ENCODE measurements at places on chromosomes 12 and 14.

GRCh38 chr12:56216461-56216860, 5.3 kb downstream of the RNF41 start:
- no peak for DNase-seq

DNA sequence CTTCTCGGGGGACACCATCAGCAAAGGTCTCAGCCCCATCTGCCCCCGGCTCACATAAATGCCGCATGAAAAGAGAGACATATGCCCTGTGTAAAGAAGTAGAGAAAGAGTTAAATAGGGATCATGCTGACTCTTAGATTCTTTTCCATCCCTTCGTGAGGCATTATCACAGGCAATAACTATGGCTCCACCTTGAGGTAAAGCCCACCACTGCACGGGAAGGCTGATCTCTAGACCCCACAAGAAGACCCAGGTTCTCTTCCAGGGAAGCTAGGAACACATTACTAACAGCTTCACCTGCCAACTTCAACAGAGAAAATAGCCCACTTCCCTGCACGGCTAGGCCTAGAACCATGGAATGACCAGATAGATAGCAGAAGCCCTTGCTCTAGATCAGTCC, 14.1 kb upstream of the NOP2 start:
- no peak for DNase-seq

DNA sequence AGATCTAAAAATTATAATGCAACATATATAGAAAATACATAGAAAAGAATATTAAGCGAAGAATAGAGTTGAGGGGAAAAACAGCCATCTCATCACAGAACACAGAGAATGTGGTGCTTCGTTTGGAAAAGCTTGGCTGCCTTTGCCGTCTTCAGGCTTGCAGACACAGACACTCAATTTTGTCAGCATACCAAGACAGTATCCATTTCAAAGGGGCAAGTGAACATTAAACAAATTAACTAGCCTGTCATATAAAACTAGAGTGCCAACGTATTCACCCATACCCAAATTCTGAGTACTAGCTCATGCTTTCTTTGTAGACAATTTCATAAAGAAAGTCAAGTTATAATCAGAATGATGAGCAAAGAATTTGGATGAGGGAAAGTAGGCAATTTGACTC, 40.5 kb downstream of the DMAC2L start:
- no peak for DNase-seq

DNA sequence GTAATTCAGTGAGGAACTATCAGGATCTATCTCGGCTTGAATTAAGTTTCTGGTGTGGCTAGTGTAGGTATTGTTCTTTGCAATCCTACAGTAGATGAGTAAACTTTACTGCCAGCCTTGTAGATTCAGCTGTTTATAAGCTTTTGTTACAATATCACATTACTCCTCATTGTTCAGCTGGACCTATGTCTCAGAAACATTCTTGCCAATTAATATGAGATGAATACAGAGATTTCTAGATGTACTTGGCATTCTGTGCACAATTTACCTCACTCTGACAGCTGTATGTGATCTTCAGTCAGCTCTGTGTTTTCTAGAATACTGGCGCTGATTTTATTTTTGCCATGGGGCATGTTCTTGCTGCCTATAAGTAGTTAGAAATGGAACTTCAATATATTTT, 55.7 kb downstream of the METTL25 start:
- no peak for DNase-seq

DNA sequence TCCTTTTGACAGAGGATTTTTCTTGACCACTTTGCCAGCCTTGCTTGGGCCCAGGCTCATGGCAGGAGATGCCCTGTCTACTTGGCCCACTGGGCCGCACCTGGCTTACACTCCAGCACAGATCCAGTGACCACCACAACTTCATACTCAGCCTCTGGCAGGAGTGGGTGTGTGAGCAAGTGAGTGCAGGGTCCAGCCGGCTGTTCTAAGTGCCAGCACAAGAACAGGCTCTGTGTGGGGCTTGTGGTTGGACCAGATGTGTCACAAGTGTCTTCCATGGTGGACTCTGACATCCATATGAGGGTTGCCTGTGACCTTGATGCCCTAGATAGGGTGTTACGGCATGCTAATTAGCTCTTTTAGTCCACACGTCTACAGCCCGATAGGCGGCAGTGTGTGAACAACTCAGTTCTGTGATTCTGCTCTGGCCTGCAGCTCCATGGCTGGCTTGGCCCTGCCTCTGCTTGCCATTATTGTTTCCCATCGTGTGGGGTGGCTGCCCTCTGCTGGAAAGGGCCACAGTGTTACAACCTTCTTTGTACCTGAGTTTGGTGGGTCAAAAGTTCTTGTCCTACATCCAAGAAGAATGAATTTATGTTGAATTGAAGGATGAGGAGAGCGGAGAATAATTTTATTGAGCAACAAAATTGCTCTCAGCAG, 1089.1 kb downstream of the SLC6A15 start:
- peak; percentile 9 for DNase-seq

GRCh38 chr12:6540181-6540877, 6.0 kb downstream of the GAPDH start:
- peak; percentile 74 for DNase-seq

DNA sequence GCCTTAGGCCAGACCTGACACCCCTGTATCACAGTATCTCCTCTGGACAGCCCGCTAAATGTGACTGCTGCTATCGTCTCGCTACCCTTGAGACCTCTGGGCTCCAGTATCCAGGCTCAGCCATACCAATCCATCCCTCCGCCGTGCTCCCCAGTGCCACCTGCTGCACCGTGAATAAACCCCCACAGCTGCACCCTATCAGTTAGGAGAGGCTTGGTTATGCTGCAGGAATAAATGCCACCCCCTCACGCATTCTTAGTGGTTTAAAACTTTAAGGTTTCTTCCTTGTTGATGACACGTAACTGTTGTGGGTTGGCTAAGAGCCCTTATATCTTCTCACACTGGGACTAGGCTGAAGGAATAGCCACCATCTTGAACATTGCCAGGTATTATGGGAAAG, 12.1 kb downstream of the CCDC63 start:
- DNase-seq: no peak

- no peak for DNase-seq
These were observed 35.1 kb downstream of the ARF6 start for GRCh38 chr14:49928015-49928414.

DNA sequence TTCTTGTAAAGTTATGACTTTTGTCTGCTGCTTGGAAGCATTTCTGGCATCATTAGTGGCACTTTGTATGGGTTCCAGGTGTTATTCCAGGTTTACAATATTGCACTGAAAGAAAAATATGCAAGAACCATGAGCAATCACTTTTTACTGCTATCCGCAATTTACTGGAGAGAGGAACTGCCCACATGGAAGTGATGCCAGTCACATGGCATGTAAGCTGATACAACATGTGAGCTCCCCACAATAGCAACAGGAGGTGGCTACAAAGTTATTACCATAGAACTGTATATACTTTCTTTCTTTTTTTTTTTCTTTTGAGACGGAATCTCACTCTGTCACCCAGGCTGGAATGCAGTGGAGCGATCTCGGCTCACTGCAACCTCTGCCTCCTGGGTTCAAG, 1012.1 kb downstream of the BCL11B start:
- DNase-seq: no peak

- no peak for DNase-seq
These were observed 74.3 kb downstream of the MAP3K9 start for GRCh38 chr14:70735043-70735442.

DNA sequence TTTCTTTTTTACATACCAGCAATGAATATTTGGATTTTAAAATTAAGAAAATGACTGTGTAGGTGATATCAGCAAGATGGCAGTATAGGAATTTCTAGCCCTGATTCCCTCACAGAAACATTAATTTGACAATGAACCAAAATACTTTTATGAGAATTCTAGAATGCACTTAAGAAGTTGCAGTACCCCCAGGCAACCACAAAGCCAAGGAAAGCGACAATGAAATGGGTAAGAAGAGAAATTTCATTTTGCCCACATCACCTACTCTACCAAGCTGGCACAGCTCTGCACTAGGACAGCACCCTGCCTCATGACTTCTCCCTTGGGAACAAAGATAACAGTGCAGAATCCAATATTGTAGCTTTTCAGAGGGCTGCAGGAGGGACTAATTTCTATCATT, 6.6 kb downstream of the OR9K2 start:
- no peak for DNase-seq

- no peak for DNase-seq
These were observed 102.4 kb downstream of the SYT1 start for GRCh38 chr12:78966926-78967325.

- DNase-seq: no peak
These were observed 634.2 kb downstream of the SLC16A7 start for GRCh38 chr12:60230056-60230455.

GRCh38 chr12:123100882-123101281, 50.0 kb downstream of the PITPNM2 start:
- DNase-seq: no peak

DNA sequence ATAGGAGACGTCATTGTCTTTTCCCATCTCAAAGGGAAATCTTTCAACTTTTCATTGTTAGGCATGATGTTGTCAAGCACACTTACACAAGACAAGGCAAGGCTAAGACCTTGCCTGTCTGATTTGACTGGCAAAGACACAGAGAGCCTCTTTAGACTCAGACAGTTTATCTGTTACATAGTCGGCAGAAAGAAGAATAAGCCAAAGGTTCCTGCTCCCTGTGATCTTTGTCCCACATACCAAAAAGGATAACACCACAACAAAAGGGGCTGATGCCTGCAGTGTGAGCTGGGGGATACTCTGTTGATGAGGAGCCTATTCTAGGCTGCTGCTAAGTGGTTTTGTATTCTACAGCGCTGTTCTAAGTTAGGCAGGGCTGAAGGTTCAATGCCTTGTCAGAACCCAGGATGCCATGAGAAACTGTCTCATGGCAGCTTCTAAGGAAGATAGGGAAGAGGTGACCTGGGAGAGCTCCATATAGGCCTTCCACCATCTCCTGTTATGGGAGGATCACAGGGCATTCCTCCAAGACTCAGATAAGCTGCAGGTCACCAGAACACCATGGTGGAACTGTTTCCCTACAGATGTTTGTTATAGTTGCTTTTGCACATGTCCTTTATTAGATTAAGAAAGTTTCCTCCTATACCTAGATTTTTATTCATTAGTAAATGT, 12.7 kb downstream of the ERC1 start:
- no peak for DNase-seq

GRCh38 chr14:71003156-71003555, 95.9 kb downstream of the PCNX1 start:
- no peak for DNase-seq

DNA sequence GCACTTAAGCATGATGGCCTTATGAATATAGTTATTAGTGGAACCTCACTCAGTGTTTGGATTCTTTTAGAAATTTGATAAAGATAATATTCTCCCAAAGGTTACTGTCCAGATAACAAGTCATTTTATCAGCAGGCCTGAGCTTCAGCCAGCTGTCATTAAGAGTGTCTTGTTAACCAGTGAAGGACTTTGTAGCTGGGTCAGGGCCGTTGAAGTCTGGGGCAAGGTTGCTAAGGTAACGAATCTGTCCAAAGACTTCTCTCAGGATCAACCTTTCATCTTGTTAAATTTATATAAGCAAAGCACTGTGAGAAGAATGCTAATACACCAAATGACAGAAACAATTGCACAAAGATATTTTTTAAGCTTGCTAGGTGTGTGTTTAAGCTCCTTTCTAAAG, 271.3 kb upstream of the TMPO start:
- DNase-seq: no peak

DNA sequence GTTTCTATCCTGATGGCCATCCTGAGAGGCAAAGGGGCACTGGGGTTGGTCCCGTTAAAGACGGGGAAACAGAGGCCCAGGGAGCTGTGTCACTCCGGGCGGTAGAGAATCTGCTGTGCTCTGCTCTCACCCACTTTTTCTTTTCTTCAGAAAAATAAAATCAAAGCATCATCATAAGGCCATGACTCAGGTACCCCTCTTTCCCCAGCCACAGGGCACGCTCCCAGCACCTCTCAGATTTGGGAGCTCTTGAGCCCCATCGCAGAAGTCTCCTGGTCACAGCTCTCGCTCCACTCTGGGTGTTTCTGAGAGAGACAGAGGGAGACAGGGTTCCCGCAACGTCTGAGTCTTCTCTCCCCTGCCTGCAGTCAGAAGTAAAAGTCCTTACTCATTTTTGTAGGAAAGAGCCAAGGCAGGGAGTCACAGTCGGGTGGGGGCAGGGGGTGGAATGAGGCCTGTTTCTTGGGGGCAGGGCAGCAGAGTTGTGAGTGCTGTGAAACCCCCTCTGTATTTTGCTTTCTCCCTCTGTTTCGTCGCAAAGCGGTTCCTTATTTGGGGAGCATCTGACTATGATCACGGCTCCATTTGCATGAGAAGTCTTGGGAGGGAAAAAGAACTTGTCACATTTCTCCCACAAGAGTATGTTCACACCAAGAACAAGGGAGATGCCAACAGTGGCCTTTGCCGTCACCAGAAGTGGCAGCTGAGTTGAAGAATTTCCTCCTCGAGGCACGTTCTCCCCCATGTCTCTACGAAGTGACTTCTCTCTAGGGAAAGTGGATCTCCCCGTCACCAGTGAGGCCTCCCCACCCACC, 139.0 kb downstream of the BCL11B start:
- no peak for DNase-seq

DNA sequence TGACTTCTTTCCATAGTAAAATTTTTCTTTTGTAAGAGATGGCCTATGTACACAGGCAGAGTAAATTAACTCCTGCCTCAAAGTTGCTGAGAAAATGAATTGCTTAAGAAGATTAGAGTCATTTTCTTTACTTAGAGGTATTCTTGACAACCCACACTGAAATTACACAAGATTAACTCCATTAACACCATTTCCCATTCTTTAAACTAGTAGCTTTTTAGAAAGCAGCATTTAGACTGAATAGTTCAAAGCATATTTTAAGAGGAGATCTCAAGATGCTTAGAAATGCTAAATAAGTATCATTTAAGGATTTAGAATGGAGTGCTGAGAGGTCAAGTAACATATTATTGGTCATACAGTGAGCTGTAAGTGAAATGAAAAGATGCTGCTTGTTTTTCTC, 35.5 kb downstream of the PUS7L start:
- no peak for DNase-seq

DNA sequence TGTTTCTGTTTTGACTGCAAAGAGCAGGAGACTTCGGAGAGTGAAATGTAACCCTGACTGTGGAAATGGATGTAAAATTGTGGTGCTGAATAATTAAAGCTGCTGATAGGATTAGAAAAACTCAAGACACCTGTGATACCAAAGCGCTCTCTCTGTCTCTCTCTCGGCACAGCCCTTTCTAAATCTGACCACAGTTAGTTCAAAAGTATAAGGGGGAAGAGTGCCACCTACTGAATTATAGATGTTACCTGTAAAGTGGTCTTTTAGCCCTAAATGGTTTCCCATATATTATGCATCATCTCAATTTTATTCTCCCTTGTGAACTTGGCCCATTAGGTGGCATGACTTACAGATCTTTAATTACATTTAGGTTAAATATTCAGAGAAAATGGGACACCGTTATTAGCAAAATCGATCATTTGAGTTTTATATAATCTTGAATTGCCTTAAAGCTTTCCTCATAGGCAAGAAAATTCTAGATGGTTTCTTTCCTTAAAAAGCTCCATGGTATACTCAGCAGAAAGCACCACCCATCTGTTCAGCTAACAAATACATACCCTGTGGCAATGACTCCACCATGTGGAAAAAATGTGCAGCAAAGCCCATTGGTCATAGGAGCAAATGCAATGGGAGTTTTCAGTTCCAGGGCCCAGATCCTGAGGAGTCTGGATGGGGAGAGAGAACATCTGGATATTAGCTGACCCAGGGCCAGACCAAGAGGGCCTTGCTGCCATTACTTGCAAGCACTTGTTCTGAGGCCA, 18.1 kb downstream of the RFC5 start:
- no peak for DNase-seq

Data from suppressor macrophage treated with lipopolysaccharide for 1 hour (primary cell).